Fibroblast of lung (primary cell): ENCODE measurements at places on chromosomes 11 and 22.

DNA sequence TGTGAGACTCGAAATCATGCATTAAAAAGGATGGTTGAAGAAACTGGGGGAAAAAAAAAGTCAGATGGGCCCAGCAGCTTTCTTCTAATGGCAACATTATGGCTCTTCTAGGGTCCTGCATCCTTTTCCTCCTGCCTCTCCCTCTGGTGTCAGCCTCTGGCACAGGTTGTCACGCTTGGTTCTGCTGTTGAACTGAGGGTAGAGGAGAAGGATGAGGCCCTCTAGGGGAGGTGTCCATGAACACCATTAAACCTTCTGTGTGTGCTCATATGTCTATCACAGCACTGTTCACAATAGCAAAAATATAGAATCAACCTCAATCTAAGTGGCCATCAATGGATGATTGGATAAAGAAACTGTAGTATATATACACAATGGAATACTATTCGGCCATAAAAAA lies 36.0 kb downstream of the BUD13 start:
- DNase-seq, result no peak

GRCh38 chr11:86930957-86931547 lies 24.1 kb downstream of the FZD4 start:
- DNase-seq, result peak; percentile 80

GRCh38 chr22:30763815-30764673 lies 69.4 kb downstream of the OSBP2 start:
- DNase-seq, result peak; percentile 81

DNA sequence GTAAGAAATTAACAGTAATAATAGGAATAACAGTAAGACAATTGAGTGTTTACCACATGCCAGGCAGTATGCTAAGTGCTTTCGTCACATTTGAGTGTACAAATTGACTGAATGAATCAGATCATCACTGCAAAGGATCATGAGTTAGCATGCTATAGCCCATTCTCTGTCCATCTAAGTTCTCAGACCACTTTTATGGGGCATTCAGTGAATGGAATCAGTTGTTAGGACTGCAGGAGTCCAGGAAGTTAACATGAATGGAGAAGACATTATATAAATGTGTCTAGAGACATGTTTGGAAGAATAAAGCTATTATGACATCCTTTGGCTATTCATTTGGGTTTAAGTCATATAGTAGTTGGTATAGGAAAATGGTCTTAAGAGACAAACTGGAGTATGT lies 59.9 kb downstream of the NCAM1 start:
- no peak for DNase-seq

- peak; percentile 45 for DNase-seq
These were observed 368.6 kb downstream of the OPCML start for GRCh38 chr11:133163463-133164419.
